ENCODE measurements at places on chromosomes 13 and 19.

DNA sequence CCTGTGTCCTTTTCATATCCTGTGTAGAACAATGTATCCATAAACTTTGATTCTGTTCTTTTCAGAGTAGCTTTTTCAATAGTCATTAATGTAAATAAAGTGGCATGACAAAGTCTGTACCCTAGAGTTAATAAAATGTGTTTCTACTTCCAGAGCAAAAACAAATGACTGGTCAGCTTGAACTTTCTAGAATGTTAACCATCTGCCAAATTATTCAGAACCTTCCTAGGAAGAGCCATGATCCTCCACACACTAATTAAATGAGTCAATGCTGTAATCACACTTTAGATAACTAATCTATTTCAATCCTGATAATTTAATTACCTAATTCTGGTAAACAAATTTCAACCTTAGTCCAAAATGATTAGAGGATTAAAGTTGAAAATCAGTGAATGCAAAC lies 73.2 kb downstream of the DIAPH3 start:
- peak; percentile 34 for DNase-seq

DNA sequence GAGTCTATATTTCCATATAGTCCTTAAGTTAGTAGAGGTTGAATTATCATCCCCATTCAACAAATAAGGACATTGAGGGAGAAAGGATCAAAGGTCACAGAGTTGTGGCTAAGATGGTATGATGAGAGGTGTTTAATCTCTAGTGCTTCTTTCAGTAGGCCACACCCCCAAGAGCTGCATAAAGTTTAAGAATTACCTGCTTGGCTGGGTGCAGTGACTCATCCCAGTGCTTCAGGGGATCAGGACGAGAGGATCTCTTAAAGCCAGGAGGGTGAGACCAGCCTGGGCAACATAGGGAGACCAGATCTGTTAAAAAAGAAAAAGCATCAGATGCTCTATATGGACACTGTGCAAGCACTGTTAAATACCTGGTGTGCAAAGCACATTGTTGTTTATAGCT lies 560.0 kb upstream of the KLHL1 start:
- DNase-seq: peak; percentile 1

GRCh38 chr19:38666663-38667511 lies 19.4 kb downstream of the ACTN4 start:
- peak; percentile 66 for DNase-seq

- DNase-seq: no peak
Observed at GRCh38 chr19:45496349-45496953, 396 bp downstream of the RTN2 start.

DNA sequence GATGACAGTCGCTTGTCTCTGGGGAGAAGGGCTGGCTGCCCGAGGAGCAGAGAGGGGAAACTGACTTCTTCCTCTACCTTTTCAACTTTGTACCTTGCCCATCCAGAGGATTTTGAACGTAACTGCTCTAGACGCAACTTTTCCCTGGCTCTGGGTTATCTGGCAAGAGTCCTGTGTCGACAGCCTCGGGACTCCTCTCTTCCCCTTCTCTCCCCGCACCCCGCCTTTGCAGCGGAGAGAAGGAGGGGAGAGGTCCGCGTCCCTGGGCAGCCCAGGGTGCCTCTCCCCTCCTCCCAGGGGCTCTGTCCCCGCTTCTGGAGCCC lies 574 bp downstream of the SH3GL1 start:
- DNase-seq: no peak

DNA sequence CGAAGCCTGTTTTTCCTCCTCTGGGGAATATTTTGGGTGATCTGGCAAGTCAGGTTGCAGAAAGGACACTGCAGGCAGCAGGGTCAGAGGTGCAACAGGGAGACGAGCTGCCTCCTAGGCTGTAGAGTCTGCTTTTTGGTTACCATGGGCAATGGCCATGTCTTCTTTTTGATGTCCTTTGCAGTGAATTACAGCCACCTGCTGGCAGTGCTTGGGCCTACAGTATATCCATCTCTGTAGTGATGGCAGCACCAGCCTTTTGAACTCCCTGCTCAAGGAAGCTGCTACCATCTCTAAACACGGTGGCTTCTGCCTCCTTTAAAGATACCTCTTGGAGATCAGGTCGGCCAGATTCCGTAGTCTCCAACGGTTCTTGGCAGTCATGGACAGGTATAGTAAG lies 73.9 kb downstream of the WTIP start:
- DNase-seq: peak; percentile 30

GRCh38 chr13:74103970-74104555 lies 30.1 kb downstream of the KLF12 start:
- DNase-seq: no peak

DNA sequence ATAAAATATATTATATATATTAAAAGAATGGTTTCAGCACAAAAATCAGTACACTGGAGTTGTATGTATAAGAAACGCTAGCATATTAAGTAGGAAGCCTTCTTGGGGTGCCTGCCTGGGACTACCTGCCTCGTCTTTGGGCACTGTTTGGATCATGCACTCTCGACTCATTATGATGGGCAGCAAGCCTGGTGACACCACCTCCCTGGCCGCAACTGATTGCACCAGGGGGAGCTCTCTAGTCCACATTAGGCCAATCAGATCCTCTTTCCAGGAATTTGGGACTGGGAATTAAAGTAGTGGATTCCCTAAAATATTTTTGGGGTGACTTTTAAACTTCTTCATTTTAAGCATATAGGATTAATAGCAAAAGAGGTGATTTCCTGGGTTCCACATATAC lies 56.0 kb upstream of the RGCC start:
- DNase-seq: no peak
